Glutamatergic neuron (in vitro differentiated cells): ENCODE measurements at places on chromosomes 5 and 9. TPM values are rescaled to one million over a fixed set of nuclear protein-coding genes. Genes with fewer than 3 reads are reported as not detected.
A peak's percentile ranks its signal among the peaks of the same experiment; 100 is the strongest.

CCDC192 gene
- total RNA-seq = not detected

MPDZ gene
- total RNA-seq = 38.7 TPM

DNA sequence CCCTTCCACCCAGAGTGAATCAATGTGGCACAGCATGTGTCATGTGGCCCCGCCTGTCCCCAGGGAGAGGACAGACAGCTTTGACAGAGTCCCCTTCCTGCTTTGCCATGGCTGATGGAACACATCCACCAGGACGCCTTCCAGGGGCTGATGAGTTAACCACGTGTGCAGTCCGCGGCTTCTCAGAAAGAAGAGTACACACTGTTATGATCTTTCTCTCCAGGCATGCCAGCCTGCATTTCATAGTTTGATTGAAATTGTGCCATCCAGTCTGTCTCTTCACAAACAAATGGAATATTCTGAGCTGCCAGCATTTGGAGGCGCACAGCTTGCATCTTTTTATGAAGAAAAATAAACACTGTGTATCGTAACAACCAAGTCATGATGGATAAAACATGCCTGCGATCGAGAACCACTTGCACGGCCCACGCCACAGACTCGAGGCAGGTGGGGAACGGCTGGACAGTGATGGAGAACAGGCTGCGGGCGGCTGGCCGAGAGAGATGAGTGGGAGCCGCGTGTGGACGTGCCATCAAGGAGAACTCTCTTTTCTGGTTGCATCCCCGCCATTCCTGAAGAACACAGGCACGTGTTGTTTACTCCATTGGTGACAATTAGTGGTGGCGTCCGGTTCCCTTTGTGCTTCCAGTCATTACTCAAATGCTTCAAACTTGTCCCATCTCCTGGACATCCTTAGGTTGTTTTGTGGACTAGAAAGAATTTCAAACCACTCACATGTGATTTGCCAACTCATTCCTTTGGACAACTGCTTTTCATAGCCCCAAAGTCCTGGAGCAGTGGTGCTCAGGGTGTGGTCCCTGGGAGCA, 220.2 kb downstream of the AGTPBP1 start:
- DNase-seq = peak; percentile 41

DNA sequence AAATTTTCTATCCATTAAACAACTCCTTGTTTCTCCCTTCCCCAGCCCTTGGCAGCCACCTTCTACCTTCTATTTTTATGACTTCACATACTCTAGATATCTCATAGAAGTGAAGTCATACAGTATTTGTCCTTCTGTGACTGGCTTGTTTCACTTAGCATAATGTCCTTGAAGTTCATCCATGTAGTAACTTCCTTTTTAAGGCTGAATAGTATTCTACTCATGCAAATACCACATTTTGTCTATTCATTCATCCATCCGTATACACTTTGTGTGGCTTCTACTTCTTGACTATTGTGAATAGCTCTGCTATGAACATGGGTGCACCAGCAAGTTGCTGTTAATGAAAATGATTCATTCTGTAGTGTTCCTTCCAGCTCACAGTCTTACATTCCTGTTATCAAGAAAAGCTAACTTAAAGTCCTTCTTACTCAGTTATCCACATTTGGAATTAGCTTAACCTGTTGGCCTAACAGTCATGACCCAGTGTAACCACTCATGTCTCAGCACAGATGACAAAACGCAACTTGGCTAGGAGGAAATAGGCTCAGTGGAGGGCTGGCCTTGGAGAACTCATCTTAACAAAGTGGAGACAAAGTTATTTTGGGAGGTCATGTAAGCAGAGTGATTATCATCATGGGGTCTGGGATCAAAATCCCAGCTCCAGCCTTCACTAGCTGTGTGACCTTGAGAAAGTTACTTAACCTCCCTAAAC, 129.7 kb upstream of the MAP3K1 start:
- DNase-seq = no peak

DNA sequence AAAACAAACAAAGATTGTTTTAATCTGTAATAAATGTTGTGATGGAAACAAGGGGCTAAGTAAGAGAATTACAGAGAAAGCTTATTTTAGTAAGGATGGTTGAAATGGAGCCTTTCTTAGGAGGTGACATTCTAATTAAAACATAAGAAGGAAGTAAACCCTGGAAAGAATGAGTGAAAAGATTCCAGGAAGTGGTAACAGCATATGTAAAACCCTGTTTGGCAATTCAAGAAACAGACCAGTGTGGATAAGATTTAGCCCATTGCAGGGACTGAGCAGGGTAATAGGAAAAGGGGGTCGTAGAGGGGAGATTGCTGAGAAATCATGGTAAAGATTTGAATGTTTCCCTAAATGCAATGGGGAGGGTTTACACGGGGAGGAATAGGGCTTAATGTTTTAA, 21.6 kb upstream of the PIP5K1B start:
- no peak for DNase-seq
